Calu3 (cell line): ENCODE measurements at places on chromosomes 6 and 20. TPM values are rescaled to one million over a fixed set of nuclear protein-coding genes. Genes with fewer than 3 reads are reported as not detected.

MROH8 gene
- total RNA-seq = 1.4 and 2.7 TPM in 2 replicates

FAM209A gene
- total RNA-seq = 0.40 and 0.95 TPM in 2 replicates

BNIP5 gene
- total RNA-seq = 0.88 and 0.94 TPM in 2 replicates

CCM2L gene
- total RNA-seq = not detected in 2 replicates

GSS gene
- total RNA-seq = 110 and 116 TPM in 2 replicates

TPBG gene
- total RNA-seq = 42.6 and 46.5 TPM in 2 replicates

ELMO2 gene
- total RNA-seq = 42.2 and 51.6 TPM in 2 replicates

FRK gene
- total RNA-seq = 21.1 and 21.2 TPM in 2 replicates

GINS1 gene
- total RNA-seq = 9.6 and 10.3 TPM in 2 replicates

RBPJL gene
- not detected in 2 replicates for total RNA-seq

HSPA12B gene
- not detected in 2 replicates for total RNA-seq

PRDM13 gene
- 0.71 and 1.3 TPM in 2 replicates for total RNA-seq

COL11A2 gene
- 1.8 TPM in 2 replicates for total RNA-seq

DNA sequence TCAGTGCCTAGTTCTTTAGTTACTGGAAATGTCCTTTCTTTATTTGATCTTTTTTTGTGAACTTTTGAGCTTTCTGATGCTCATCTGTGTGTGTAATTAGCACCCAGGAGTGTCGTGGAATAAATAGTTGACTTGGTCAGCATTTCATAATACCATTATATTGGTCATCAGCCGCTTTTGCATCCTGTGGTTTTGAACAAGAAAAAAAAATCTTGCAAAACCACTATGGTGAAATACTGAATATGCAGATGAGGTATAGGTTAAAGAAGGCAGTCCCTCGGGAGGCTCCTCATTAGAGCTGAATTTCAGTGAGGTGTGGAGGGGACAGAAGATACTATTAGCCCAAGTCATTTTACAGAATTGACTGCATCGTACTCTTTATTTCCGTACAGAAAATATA lies 90.1 kb downstream of the FOXO3 start:
- H3K27ac ChIP-seq = no peak overlapping the region
- no peak overlapping the region for H3K4me3 ChIP-seq
- peaks cover 10% of the 10 kb centered on the region for H3K36me3 ChIP-seq
- H3K4me1 ChIP-seq = peaks cover 65% of the 10 kb centered on the region

GRCh38 chr6:126145351-126145750 lies 159.0 kb downstream of the TRMT11 start:
- DNase-seq = no peak
- no peak overlapping the region for H3K27ac ChIP-seq
- H3K27me3 ChIP-seq = no peaks in the 10 kb centered on the region
- H3K4me1 ChIP-seq = no peaks in the 10 kb centered on the region

GRCh38 chr6:89385846-89386245 lies 26.2 kb downstream of the RRAGD start:
- H3K4me3 ChIP-seq = no peak overlapping the region
- DNase-seq = no peak
- H3K36me3 ChIP-seq = no peaks in the 10 kb centered on the region
- H3K27me3 ChIP-seq = no peaks in the 10 kb centered on the region

DNA sequence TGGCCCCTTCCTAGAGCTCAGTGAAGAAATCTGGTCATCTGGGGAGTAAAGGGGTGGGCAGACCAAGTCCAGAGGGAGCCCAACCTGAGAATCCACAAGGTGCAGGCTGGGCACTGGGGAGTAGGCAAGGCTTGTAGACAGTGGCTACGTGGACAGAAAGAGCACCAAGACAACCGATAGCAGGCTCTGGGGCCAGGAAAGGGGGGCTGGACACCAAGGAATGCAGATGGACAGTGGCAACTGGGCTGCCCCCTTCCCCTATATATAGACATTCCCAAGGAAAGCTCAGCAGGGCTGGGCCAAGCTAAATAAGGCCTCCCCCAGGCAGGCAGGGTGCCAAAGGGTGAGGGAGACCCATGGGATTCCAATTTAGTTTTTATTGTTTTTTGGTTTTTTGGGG lies 1.5 kb upstream of the TNNC2 start:
- DNase-seq = no peak
- no peak overlapping the region for H3K4me3 ChIP-seq
- peaks cover 18% of the 10 kb centered on the region for H3K27me3 ChIP-seq
- peaks cover 21% of the 10 kb centered on the region for H3K4me1 ChIP-seq
- H3K36me3 ChIP-seq = peaks cover 16% of the 10 kb centered on the region
- H3K27ac ChIP-seq = no peak overlapping the region

DNA sequence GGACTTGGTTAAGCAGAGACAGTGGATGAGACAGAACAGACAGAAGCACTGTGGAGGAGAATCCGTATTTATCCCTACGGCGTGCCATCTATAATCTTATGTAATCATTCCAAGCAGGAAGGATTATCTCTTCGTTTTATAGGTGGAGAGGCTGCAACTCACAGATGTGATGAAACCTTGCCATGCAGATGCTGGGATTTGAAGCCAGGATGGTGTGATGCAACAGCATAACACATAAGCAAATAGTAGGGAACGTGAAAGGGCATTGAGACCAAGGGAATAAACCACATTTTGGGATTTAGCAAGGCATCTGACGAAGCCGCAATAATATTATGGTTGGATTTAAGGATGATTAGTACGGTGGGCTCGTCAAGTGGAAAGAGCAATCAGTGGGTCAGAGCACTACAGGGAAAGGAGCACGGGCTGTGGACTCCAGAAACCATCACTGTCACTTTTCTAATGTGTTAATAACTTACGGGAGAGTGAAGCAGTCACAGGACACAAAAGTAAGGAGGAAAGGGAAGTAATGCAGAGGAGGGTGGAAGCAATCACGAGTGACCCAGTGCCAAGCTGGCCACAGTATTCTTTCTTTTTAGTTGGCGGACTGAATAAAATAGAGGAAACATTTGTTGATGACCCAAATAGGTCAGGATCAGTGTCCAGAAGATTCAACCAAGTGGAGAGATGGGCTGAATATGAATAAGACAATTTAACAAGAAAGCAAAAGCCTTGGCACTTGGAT lies 119.6 kb upstream of the EDN1 start:
- no peak overlapping the region for H3K4me3 ChIP-seq
- H3K36me3 ChIP-seq = peaks cover 5% of the 10 kb centered on the region
- no peak overlapping the region for H3K27ac ChIP-seq
- DNase-seq = no peak

DNA sequence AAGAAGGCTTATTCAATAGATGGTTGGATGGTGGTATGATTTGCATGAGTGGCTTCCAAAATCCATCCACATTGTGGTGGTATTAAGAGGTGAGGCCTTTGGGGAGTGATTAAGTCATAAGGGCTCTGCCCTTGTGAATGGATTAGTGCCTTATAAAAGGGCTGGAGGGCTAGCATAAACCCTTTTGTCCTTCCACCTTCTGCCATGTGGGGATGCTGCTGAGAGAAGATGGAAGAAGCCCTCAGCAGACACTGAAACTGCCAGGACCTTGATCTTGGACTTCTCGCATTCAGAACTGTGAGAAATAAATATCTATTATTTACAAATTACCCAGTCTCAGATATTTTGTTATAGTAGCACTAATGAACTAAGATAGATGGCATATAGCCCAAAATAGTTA lies 27.8 kb upstream of the SRPK1 start:
- H3K4me1 ChIP-seq = peaks cover 11% of the 10 kb centered on the region
- no peak for DNase-seq
- H3K36me3 ChIP-seq = no peaks in the 10 kb centered on the region
- no peak overlapping the region for H3K27ac ChIP-seq
- no peak overlapping the region for H3K4me3 ChIP-seq

DNA sequence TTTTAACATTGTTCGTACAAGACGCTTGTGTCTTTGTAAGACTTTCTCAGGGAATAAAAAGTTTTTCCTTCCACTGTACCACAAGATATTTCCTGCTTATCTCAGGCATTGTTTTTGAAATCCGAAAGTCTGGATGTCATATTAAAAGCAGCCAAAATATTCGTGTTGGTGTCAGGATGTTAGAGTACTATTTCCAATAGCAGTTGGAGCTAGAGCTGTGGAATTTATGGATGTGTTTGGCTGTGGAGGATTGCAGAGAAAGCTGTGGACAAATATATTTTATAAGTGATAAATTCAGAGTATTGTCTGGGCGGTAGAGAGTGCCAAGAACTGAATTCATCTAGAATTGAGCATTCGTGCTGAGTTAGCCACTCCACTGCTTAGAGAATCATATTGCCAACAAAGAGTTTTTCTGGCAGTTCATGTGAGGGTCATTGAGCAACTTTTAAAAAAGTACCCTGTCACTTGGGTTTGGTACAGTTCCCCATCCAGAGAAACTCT lies 57.7 kb downstream of the ZDHHC14 start:
- no peak overlapping the region for H3K4me3 ChIP-seq
- DNase-seq = no peak
- no peak overlapping the region for H3K27ac ChIP-seq

DNA sequence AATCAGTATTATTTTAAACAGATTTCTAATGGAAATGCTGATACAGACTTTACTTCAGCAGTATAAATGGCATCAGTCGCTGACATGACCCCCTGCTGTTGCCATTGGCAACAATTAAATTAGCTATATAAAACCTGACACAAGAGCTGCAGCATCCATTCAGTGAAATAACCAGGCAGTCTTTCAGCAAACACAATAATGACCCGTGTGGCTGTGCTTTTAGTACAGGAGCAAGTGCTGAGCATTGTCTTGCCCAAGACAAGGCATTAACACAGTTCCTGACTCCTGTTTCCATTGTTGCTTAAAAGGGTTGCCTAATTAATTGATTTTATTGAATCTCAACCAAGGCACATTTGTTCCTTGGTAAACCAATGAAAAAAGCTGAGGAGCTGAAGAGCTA lies 382.1 kb downstream of the HACE1 start:
- no peak for DNase-seq
- no peaks in the 10 kb centered on the region for H3K27me3 ChIP-seq
- H3K4me1 ChIP-seq = no peaks in the 10 kb centered on the region
- no peaks in the 10 kb centered on the region for H3K36me3 ChIP-seq

DNA sequence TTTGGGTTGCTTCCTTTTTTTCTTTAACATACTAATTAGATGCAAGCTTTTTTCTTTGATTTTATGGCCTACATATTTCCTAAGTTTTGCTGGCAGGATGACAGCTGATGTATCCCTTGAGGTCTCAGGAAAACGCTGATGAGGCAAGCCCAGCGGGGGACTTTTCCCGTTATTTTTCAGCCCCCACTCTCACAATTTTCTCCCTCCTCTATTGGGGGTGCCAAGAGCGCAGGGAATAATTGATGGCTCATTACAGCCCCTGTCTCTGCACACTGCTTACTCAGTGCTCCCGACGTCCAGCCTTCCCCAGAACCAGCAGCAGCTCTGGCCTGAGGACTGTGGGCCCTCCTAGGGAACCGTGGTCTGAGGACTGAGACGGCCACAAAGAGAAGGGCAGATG lies 38.6 kb upstream of the VSTM2L start:
- no peak overlapping the region for H3K27ac ChIP-seq
- H3K27me3 ChIP-seq = no peaks in the 10 kb centered on the region
- H3K4me1 ChIP-seq = no peaks in the 10 kb centered on the region
- DNase-seq = no peak
- no peak overlapping the region for H3K4me3 ChIP-seq

DNA sequence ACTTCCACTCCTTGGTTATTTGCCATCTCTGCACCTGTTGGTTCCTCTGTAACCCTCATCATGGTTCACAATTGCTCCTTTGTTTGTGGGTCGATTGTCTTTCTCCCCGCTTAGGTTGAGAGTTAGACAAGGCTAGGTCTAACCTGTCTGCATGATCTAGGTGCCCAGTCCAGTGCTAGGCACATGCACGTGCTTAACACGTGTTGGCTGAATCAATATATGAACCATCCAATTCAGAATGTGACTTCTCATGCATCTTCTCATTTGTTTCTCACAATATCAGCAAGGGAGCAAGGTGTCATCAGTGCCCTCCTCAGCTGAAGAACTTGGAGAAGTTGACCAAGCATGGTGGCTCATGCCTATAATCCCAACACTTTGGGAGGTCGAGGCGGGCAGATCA lies 36.9 kb upstream of the CTNNBL1 start:
- DNase-seq = no peak
- H3K36me3 ChIP-seq = no peaks in the 10 kb centered on the region
- H3K4me1 ChIP-seq = peaks cover 3% of the 10 kb centered on the region
- H3K27ac ChIP-seq = no peak overlapping the region
- no peak overlapping the region for H3K4me3 ChIP-seq

- H3K4me3 ChIP-seq = no peak overlapping the region
- no peaks in the 10 kb centered on the region for H3K36me3 ChIP-seq
- DNase-seq = no peak
- no peak overlapping the region for H3K27ac ChIP-seq
- no peaks in the 10 kb centered on the region for H3K27me3 ChIP-seq
Measured at GRCh38 chr6:71349395-71349794, 60.8 kb downstream of the OGFRL1 start.

- DNase-seq = peak; percentile 6
- H3K27ac ChIP-seq = no peak overlapping the region
- H3K4me3 ChIP-seq = no peak overlapping the region
- H3K4me1 ChIP-seq = peaks cover 19% of the 10 kb centered on the region
- no peaks in the 10 kb centered on the region for H3K27me3 ChIP-seq
Measured at GRCh38 chr20:11553603-11554002, 364.1 kb upstream of the BTBD3 start.

GRCh38 chr20:64116016-64116415 lies 8.7 kb upstream of the NPBWR2 start:
- peaks cover 62% of the 10 kb centered on the region for H3K27me3 ChIP-seq
- H3K4me3 ChIP-seq = no peak overlapping the region
- H3K27ac ChIP-seq = no peak overlapping the region
- peaks cover 8% of the 10 kb centered on the region for H3K4me1 ChIP-seq
- no peak for DNase-seq
- no peaks in the 10 kb centered on the region for H3K36me3 ChIP-seq

DNA sequence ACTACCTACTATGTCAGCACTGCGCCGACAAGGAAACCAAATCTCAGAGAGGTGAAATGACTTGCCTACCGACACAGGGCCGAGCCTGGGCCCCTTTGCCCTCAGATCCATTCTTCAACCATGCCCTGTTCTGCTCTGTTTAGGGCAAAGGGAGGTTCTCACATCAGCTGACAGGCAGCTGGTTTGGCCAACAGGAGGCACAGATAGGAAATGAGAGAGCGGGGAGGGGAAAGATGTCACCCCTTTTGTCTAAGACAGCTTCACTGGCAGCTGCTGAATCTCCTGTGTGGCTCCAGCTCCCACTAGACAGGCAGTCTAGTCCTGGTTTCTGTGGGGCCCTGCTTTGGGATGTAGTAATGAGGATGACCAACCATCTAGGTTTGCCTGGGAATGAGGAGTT lies 158.7 kb downstream of the TMEM200A start:
- H3K36me3 ChIP-seq = no peaks in the 10 kb centered on the region
- no peak overlapping the region for H3K27ac ChIP-seq
- H3K4me1 ChIP-seq = no peaks in the 10 kb centered on the region

GRCh38 chr20:55160996-55161395 lies 685.6 kb downstream of the DOK5 start:
- H3K36me3 ChIP-seq = no peaks in the 10 kb centered on the region
- no peak for DNase-seq
- H3K27me3 ChIP-seq = no peaks in the 10 kb centered on the region

- no peak overlapping the region for H3K27ac ChIP-seq
- H3K36me3 ChIP-seq = no peaks in the 10 kb centered on the region
- H3K4me3 ChIP-seq = no peak overlapping the region
- H3K27me3 ChIP-seq = no peaks in the 10 kb centered on the region
- DNase-seq = peak; percentile 13
Measured at GRCh38 chr20:12970372-12970821, 38.4 kb upstream of the SPTLC3 start.
